T-helper 17 cell (primary cell): ENCODE measurements at places on chromosomes 6 and 20. TPM values are rescaled to one million over a fixed set of nuclear protein-coding genes. Genes with fewer than 3 reads are reported as not detected.

Gene VNN1
- total RNA-seq, result 0.42 TPM

Gene TREML2
- 2.9 TPM for total RNA-seq

- no peaks in the 10 kb centered on the region for H3K4me1 ChIP-seq
- H3K27ac ChIP-seq, result no peak overlapping the region
- DNase-seq, result no peak
- H3K4me3 ChIP-seq, result no peak overlapping the region
Observed at GRCh38 chr6:121619013-121619412, 183.6 kb downstream of the GJA1 start.

GRCh38 chr20:20396794-20397193, 28.9 kb downstream of the INSM1 start:
- no peaks in the 10 kb centered on the region for H3K36me3 ChIP-seq
- no peaks in the 10 kb centered on the region for H3K27me3 ChIP-seq
- no peak for DNase-seq

Gene ARFGEF3
- 0.03 TPM for total RNA-seq

DNA sequence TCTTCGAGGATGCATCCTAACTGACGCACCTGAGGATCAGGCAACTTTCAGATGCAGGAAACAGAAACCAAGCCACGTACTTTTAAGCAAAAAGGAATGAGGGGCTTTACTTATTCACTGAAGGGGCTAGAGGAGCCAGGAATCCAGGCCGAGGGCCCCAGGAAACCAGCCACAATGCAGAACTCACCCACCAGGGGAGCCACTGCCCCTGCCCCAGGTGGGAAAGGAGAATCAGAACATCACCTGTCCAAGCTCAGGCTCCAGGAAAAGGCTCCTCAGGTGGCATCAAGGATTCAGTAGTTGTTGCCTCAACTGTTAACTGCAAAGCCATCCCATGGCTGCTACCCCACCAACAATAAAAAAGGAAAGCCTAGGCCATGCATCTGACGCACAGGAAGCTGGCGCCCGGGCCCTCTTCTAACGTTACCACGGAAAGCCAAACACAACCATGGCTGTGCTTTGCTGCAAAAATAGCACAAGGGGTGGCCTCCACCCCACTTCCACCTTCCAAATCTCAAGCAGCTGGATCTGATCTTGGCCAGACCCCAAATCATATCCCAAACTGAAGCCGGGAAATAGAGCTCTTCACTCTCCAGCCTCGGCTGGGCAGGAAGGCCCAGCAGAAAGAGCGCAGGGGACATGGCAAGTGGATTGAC, 121.0 kb downstream of the PREX1 start:
- H3K4me3 ChIP-seq, result no peak overlapping the region
- peaks cover 44% of the 10 kb centered on the region for H3K4me1 ChIP-seq
- DNase-seq, result no peak
- H3K36me3 ChIP-seq, result peaks cover 6% of the 10 kb centered on the region
- peak overlapping the region; percentile 85 for H3K27ac ChIP-seq

GRCh38 chr20:11546939-11547338, 370.8 kb upstream of the BTBD3 start:
- H3K27ac ChIP-seq, result no peak overlapping the region
- no peaks in the 10 kb centered on the region for H3K27me3 ChIP-seq
- no peaks in the 10 kb centered on the region for H3K4me1 ChIP-seq
- DNase-seq, result no peak
- H3K4me3 ChIP-seq, result no peak overlapping the region

DNA sequence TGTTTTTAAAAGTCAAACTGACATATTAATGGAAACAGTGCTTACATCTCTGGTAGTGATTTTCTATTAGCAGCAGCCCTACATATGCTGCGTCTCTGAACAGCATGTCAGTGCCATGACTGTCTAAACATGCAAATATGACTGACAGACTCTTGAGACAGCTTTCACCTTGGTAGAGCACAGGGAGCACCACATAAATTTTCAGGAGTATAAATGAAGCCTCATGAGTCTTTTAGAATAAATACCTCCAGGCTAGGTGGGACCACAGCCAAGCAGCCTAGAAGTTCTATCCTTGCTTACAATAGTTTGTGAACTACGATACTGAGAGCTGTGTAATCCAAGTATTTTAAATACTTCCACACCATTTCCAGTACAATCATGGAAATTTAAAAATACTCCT, 410.7 kb upstream of the RUNX2 start:
- DNase-seq, result no peak
- H3K27me3 ChIP-seq, result no peaks in the 10 kb centered on the region
- peaks cover 15% of the 10 kb centered on the region for H3K4me1 ChIP-seq

DNA sequence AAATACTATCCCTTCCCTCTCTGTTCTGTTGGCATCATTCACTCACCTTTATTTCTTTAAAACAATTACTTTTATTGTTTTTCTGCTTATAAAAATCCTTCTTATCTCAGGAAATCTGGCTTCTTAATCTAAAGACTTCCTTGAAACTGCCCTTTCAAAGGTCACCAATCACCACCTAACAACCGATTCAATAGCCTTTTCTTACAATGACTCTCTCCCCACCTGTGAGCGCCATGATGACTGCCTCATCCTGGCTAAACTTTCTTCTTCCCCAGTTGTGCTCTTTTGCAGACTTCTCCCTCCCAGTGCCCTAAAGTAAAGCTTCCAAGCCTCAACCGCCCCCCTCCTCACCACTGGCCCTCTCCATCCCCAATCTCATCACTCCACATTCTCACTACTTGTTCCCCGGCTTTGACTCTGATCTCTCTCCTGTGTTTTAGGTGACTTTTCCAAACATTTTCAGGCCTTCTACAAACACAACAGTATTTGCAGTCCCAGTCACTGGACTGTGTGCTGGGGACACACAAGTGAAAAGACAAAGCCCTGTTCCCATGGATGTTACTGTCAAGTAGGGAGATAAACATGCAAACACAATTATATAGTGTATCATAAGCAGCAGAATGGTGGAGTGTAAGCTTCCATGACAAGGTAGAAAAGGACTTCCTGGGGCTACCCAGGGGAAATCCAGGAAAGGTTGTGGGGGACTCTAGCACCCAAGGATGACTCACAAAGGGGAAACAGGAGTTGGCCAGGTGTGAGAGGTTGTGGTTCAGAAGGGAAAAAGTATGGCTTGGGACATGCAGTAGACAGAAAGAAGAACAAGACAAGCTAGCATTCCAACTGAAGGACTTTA, 12.8 kb downstream of the NHSL1 start:
- peaks cover 3% of the 10 kb centered on the region for H3K36me3 ChIP-seq
- DNase-seq, result no peak
- H3K4me1 ChIP-seq, result peaks cover 4% of the 10 kb centered on the region
- no peak overlapping the region for H3K4me3 ChIP-seq
- H3K27ac ChIP-seq, result no peak overlapping the region
- peaks cover 18% of the 10 kb centered on the region for H3K27me3 ChIP-seq

GRCh38 chr6:37851997-37852524, 32.5 kb downstream of the ZFAND3 start:
- H3K4me3 ChIP-seq, result no peak overlapping the region

DNA sequence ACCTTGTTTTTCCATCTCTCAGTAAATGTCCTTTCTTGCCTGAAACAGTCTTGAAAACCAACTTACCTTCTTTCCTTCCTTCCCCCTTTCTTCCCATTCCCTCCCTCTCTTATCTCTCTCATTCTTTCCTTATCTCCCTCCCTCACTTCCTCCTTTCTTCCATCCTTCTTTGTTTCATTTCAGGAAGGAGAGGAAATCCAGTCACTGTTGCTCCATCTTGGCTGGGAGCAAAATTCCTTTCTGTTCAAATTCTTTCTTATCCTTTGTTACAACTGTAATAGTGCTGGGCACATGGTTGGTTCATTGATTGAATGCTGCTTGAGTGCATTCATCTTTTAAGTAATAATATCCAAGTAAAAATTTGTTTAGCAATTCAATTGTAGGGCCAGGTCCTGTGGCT, 17.4 kb upstream of the TCP11 start:
- no peak overlapping the region for H3K4me3 ChIP-seq
- no peak for DNase-seq
- H3K27ac ChIP-seq, result no peak overlapping the region
- no peaks in the 10 kb centered on the region for H3K36me3 ChIP-seq
- peaks cover 3% of the 10 kb centered on the region for H3K4me1 ChIP-seq

DNA sequence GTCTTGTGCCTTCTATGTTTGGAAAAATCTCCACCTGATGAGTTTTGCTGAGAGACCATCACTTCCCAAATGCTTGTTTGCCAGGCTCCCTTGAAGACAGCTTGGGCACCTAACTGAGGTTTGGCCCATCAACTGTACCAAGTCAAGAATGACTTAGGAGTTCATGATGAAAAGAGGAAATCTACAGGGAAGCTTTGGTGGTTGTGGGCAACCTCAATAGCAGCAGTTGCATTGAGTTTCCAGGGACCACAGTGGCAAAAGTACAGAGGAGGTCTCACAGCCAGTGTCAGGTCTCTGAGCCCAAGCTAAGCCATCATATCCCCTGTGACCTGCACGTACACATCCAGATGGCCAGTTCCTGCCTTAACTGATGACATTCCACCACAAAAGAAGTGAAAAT, 49.7 kb upstream of the PHACTR1 start:
- no peak overlapping the region for H3K4me3 ChIP-seq
- no peaks in the 10 kb centered on the region for H3K36me3 ChIP-seq
- DNase-seq, result no peak
- no peaks in the 10 kb centered on the region for H3K4me1 ChIP-seq
- H3K27me3 ChIP-seq, result no peaks in the 10 kb centered on the region
- no peak overlapping the region for H3K27ac ChIP-seq

DNA sequence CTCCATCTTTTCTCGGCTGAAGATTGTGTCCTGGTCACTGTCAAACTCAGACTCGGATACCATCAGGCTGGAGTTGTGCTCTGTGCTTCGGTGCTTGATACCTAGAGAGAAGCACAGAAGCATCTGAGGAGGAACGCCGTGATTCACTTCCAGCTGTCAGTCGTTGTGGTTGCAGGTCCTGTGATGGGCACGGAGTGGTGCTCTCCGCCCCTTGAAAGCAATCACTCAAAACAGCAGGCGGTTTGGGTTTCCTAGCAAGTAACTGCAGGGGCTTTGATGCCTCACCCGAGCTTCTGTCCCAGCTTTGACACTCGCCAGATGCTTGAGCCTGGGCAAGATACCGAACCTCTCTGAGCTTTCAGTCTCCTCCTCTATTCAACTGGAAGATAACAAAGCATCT, 52.5 kb downstream of the ALDH5A1 start:
- no peak overlapping the region for H3K27ac ChIP-seq
- no peaks in the 10 kb centered on the region for H3K4me1 ChIP-seq
- H3K4me3 ChIP-seq, result no peak overlapping the region
- H3K36me3 ChIP-seq, result no peaks in the 10 kb centered on the region
- no peak for DNase-seq

- H3K4me3 ChIP-seq, result no peak overlapping the region
- no peak for DNase-seq
- H3K4me1 ChIP-seq, result no peaks in the 10 kb centered on the region
- no peak overlapping the region for H3K27ac ChIP-seq
- H3K27me3 ChIP-seq, result peaks cover 5% of the 10 kb centered on the region
Observed at GRCh38 chr6:25601800-25602673, 50.0 kb upstream of the SCGN start.

Gene CD24
- not detected for total RNA-seq

DNA sequence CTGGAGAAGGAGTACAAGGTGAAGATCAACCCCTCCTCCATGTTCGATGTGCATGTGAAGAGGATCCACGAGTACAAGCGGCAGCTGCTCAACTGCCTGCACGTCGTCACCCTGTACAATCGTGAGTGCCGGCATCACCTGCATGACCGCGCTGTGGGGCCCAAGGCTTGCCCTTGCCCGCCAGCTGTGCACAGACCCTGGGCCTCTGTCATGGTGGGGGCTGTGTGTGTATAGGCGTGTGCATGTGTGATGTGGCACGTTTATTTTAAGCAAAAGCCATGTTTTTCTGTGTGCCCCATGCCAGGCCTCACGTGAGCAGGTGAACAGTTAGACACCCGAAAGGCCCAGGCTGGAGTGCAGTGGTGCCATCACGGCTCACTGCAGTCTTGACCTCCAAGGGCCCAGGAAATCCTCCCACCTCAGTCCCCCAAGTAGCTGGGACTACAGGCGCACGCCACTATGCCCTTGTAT, 36.3 kb downstream of the PYGB start:
- peaks cover 10% of the 10 kb centered on the region for H3K36me3 ChIP-seq
- no peak for DNase-seq
- H3K4me3 ChIP-seq, result no peak overlapping the region
- H3K27me3 ChIP-seq, result no peaks in the 10 kb centered on the region

Gene PRICKLE4
- not detected for total RNA-seq

GRCh38 chr6:73898599-73898998, 202.6 kb downstream of the CD109 start:
- H3K27me3 ChIP-seq, result peaks cover 8% of the 10 kb centered on the region
- no peak overlapping the region for H3K4me3 ChIP-seq
- H3K27ac ChIP-seq, result no peak overlapping the region
- no peaks in the 10 kb centered on the region for H3K4me1 ChIP-seq
- peaks cover 6% of the 10 kb centered on the region for H3K36me3 ChIP-seq

Gene MROH8
- 1.1 TPM for total RNA-seq

GRCh38 chr20:49612127-49612738, 44.3 kb upstream of the PTGIS start:
- H3K4me3 ChIP-seq, result no peak overlapping the region
- DNase-seq, result no peak
- no peak overlapping the region for H3K27ac ChIP-seq
- H3K4me1 ChIP-seq, result peaks cover 11% of the 10 kb centered on the region
- peaks cover 7% of the 10 kb centered on the region for H3K27me3 ChIP-seq

- peaks cover 26% of the 10 kb centered on the region for H3K27me3 ChIP-seq
- no peaks in the 10 kb centered on the region for H3K36me3 ChIP-seq
- H3K27ac ChIP-seq, result no peak overlapping the region
- no peaks in the 10 kb centered on the region for H3K4me1 ChIP-seq
- H3K4me3 ChIP-seq, result no peak overlapping the region
Observed at GRCh38 chr6:114144887-114145851, 174.2 kb upstream of the HDAC2 start.

Gene ELOVL4
- total RNA-seq, result 3.9 TPM

GRCh38 chr6:137522198-137522798, 28.1 kb upstream of the OLIG3 start:
- no peak overlapping the region for H3K27ac ChIP-seq
- H3K27me3 ChIP-seq, result peaks cover 22% of the 10 kb centered on the region
- DNase-seq, result no peak
- H3K4me1 ChIP-seq, result peaks cover 5% of the 10 kb centered on the region
- H3K36me3 ChIP-seq, result no peaks in the 10 kb centered on the region

GRCh38 chr6:25623065-25623464, 28.9 kb upstream of the SCGN start:
- DNase-seq, result no peak
- peaks cover 2% of the 10 kb centered on the region for H3K36me3 ChIP-seq
- peaks cover 21% of the 10 kb centered on the region for H3K27me3 ChIP-seq

DNA sequence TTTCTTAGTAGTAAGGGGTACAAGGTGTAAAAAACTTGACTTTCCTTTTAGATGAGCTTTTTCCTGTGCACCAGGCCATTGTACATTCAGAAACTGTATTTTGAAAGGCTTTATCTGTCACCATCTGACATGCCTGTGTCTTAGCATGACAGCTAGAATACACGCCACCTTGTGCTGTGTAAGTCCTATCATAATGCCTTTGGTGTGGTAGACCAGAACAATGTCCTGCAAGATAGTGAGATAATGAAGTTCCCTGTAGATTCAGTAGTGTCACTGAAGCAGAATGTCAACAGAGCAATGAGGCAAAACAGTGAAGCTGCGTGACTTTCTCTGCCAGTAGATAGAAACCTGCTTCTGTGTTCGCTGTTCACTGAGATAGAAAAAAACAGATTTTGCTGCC, 105.8 kb downstream of the JAG1 start:
- H3K36me3 ChIP-seq, result peaks cover 7% of the 10 kb centered on the region
- peaks cover 20% of the 10 kb centered on the region for H3K4me1 ChIP-seq
- DNase-seq, result no peak
- no peaks in the 10 kb centered on the region for H3K27me3 ChIP-seq
- H3K27ac ChIP-seq, result no peak overlapping the region
- H3K4me3 ChIP-seq, result no peak overlapping the region
